ENCODE measurements at places on chromosomes 7 and 10.

- no peak for DNase-seq
Observed at GRCh38 chr7:158576050-158576762, 11.4 kb downstream of the PTPRN2 start.

GRCh38 chr7:48085942-48086341 lies 3.1 kb upstream of the UPP1 start:
- DNase-seq: no peak

DNA sequence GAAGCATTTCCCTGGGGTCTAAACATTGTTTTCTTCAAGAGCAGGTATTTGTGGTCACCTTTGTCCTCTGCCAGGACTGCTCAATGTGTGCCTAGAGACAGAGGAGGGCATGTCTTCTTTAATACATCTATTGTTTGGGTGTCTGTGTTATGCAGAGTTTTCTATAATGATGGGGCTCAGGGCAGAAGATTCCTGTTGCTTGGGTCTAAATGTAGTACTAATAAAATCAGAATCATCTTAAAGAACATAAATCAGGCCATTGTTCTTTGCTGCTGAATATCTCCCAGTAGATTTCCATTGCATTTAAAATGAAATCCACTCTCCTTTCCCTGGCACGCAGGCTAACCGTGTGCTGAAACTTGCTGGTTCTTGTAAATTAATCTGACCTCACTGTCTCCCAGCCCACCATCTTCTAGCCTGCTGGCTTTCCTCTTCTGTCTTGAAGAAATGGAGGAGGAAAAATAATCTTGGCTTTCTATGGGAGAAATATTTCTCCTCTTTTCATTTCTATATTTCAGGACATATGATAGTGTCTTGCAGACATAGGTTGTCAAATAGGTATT lies 1396.8 kb downstream of the GATA3 start:
- no peak for DNase-seq

DNA sequence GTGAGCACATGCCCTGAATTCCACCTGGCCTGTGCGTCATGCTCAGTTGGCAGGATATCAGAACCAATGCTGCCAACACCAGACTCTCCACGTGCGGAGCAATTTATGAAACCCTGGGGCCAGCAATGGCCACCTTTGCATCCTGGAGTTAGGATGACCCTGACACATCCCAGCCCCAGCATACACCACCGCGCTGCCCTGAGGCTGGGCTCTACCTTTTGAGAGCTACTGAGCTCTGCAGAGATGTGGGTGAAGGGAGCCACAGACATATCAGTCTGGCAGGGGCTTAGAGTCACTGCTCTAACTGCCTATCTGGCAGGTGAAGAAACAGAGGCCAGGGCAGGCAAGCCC lies 41.9 kb downstream of the SYPL1 start:
- no peak for DNase-seq

GRCh38 chr7:18206331-18206730 lies 178.7 kb upstream of the PRPS1L1 start:
- DNase-seq: no peak

GRCh38 chr10:22620140-22620857 lies 94.1 kb downstream of the PIP4K2A start:
- DNase-seq: no peak

DNA sequence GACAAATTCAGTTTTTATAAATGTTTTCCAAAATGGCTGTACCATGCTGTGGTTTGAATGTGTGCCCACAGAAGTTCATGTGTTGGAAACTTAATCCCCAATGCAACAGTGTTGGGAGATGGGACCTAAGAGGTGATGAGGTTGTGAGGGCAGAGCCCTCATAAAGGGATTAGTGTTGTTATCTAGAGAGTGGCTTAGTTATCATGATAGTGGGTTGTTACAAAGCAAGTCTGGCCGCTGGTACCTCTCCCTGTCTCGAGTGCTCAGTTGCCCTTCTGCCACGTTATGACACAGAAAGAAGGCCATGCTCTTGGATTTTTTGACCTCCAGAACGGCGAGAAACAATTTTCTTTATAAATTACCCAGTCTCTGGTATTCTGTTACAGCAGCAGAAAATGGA lies 119.0 kb downstream of the BTAF1 start:
- DNase-seq: no peak

DNA sequence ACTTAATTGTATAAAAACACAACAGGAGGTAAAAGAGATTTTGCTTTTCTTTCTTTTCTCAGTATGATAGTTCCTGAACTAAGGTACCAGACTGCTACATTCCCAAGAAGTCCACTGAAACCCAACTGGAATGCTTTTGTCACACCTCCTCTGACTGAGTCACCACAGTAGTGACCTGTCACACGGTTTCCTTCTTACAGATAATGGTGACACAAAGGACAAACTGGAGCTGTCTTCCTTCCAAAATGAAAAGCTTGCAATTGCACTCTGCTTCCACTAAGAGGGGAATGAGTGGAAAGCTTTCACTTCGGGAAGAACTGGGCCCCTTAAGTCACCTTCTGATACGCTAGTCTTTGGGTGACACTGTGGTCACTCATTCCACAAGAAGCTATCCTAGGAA lies 122.2 kb downstream of the KMT2E start:
- no peak for DNase-seq

DNA sequence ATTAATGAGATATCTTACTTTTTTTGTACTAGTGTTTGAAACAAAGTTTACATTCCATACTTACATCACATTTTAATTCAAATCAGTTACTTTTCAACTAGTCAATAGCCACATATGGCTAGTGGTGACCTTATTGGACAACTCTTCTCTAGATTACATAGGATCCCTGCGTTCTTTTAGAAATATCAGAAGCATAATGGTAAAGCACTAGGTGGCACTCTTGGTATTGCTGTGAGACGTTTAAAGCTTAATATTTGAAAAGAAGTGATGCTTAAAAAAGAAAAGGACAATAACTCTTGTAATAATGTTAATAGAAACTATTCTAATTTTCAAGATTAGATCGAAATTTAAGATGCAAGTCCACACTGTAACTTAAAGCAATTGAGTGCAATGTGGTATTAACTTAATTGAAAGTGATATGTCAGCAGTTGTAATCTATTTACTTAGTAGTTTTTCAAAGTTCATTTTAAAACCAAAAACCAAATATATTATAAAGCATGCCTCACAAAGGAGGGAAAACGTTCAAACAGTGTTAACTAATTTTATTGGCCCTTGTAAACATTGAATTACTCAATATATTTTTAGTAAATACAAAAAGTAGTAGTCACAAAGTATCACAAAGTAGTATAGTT lies 339.1 kb downstream of the ATRNL1 start:
- no peak for DNase-seq

- DNase-seq: no peak
Observed at GRCh38 chr7:7884855-7885254, 83.7 kb upstream of the GLCCI1 start.

- no peak for DNase-seq
Observed at GRCh38 chr10:102001435-102002068, 54.4 kb downstream of the ARMH3 start.

DNA sequence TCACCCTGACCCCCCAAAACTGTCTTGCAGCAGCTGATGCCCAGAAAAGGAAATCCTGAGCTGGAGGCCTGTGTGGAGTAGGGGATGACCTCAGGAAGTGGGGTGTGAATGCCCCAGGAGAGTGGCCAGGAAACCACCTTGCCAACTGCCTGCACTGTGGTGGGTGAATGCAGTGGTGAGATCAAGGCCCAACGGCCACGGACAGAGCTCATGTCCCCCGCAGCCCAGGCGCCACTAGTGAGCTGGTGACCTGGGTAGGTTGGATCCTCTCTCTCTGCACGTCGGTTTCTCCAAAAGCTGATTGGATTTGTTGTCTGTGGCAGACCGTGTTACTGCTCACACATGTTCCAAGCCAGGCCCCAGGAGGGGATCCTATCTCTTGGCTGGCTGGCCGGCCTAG lies 448.9 kb downstream of the TCERG1L start:
- DNase-seq: no peak

DNA sequence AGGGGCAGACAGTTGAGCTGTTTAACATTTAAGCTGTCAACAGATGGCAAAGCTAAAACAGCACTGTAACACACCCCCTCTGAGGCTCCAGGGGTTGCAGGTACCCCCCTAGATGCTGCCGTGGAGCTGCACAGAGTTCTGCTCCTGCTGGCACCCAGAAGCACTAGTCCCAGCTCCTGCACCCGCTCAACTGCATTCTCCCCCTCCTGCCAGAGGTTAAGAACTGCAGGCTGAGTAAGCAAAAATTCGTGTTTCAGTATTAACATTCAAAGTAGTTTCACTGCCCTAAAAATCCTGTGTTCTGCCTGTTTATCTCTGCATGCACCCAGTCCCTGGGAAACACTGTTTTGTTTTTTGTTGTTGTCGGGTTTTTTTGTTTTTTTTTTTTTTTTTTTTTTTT lies 790.8 kb upstream of the KCND2 start:
- DNase-seq: no peak
